ENCODE measurements at places on chromosomes 4 and X. TPM values are rescaled to one million over a fixed set of nuclear protein-coding genes. Genes with fewer than 3 reads are reported as not detected.

The BTC gene
- 0.26 TPM for total RNA-seq

The ZNF711 gene
- 7.4 TPM for total RNA-seq

The HSFX4 gene
- not detected for total RNA-seq

The COL4A6 gene
- 34.6 TPM for total RNA-seq

The STATH gene
- not detected for total RNA-seq

The MAGEB6 gene
- total RNA-seq, result not detected

The PRRG1 gene
- 7.4 TPM for total RNA-seq

The FAM9C gene
- total RNA-seq, result not detected

The NDUFC1 gene
- 20.5 TPM for total RNA-seq

Data from uterus (tissue), 4 donors.